ENCODE measurements at places on chromosomes 16 and 17. TPM values are rescaled to one million over a fixed set of nuclear protein-coding genes. Genes with fewer than 3 reads are reported as not detected.

DNA sequence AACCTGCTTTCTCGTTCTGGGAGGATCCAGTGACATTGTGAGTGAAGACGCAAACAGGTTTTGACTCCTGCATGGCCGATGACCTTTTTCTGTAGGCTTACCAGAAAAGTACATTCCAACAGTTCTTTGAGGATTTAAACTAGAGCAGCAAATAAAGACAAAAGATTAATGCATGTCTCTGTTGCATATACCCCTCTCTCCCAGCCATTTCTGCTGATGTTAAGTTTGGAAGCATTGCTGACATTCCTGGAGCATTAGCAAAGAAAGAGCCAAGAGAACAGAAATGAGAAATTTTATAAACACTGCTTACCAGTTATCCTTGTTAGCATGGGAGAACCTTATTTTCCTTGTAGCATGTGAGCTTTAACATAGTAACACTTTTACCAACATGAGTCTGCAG lies 49.3 kb downstream of the SIAH1 start:
- no peak for DNase-seq

DNA sequence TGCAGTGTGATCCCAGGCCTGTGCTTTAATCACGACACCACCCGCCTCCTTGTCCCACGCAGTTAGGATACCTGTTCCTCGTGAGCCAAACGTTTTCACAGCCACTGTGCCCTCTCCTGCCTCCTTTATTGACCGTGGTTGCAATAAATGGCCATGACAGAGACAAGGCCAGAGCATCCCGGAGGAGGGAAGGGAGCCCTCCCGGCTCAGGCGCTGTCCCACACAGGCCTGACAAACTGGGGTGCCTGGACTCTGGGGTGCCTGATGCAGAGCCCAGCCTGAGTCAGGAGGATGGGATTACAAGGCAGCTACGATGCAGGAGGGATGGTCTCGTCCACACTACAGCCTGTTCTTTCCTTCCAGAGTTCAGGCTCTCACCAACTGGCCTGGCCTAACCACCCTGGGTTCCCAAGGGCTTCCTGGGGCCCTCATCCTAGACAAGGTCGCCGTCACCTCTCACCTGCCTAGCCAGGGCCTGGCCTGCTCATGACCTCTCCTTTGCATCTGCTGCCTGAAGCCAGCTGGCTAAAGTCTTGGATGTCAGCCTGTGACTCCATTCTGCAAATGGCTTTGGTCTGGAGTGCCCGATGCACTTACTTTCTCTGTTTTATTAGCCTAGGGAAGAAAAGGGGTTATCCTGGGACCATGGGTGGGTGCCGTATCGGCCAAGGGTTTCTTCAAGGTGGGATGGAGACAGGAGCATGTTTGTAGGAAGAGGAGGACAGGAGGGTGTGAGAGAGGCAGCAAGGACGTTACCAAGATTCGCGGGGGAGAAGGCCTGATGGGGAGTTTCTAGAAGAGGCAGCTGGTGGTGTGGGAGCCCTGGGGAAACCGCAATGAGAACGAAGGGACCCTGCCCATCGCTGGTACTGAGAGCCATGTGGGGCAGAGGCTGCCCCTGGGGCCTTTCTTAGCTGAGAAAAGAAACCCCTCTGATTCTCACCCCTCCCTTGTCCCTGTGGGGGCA lies 234.3 kb upstream of the TNRC6C start:
- DNase-seq: no peak

DNA sequence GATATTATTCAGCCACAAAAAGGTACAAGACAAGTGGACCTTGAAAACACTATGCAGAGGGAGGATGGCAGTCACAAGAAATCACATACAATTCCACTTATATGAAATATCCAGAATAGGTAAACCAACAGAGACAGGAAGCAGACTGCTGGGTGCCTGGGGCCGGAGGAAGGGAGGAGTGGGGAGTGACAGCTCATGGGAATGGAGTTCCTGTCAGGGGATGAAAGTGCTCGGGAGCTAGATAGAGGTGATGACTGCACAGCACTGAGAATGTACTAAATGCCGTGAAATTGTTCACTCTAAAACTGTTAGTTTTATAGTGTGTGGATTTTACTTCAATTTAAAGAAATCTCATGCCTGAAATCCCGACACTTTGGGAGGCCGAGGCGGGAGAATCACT lies 74.2 kb upstream of the MED9 start:
- DNase-seq: no peak

DNA sequence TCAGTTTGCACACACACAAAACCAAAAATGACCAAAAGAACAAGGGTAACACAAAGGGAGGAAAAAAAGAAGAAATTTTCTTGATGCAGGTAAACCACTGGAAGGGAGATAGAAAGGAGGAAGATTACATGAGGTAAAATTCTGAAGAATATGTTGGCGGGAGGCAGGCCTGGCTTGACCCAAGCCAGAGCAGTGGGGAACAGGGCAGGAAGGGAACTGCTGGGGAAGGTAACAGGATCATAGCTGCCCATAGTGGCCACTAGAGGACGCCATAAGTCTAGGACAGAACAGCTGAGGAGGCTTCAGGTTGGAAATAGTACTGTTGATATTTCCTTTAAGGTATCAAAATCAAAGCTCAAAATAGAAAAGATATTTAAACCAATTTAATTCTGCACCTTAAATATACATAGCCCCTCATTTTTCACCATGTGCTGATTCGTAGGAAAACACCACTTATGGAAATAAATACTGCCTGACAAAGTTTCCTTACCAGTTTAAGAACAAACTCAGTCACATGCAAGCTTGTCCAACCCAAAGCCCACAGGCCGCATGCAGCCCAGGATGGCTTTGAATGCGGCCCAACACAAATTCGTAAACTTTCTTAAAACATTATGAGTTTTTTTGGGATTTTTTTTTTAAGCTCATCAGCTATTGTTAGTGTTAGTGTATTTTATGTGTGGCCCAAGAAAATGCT lies 15.5 kb downstream of the VPS35 start:
- no peak for DNase-seq

DNA sequence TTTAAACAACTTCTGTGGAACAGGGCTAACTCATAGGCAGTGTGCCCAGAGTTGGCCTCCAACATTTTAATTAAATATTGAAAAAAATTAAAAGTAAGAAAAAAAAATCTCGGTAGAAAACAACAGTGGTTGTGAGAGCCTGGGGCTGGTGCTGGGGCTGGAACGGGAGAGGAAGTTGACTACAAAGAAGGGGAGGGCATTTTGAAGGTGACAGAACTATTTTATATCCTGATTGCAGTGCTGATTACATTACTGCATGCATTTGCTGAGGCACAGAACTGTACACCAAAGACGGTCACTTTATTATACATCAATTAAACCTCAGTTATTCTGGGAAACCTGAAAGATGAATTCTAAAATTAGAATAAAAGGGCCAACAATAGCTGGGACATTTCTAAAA lies 142.5 kb downstream of the PARN start:
- no peak for DNase-seq

DNA sequence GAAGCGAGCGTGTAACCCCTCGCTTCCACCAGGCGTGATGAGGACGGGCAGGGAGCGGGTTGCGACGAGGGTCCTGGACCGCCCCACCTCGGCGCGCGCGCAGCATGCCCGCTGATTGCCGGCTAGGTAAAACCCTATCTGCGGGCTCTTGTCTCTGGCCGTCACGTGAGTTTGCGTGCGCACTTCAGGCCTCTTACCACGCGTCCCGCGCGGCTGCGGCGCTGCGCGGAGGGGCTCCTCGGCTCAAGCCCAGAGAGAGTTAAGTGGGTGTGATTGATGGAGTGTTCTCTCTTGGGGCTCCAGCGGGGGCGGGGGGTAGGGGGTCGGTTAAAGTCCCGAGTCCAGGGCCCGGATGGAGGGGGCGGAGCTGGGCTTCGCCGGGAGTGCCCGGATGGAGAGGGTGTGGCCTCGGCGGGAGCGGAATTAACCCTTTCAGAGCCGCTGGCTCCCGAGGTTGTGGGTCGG lies 7.9 kb downstream of the KDM6B start:
- DNase-seq: peak; percentile 95

DNA sequence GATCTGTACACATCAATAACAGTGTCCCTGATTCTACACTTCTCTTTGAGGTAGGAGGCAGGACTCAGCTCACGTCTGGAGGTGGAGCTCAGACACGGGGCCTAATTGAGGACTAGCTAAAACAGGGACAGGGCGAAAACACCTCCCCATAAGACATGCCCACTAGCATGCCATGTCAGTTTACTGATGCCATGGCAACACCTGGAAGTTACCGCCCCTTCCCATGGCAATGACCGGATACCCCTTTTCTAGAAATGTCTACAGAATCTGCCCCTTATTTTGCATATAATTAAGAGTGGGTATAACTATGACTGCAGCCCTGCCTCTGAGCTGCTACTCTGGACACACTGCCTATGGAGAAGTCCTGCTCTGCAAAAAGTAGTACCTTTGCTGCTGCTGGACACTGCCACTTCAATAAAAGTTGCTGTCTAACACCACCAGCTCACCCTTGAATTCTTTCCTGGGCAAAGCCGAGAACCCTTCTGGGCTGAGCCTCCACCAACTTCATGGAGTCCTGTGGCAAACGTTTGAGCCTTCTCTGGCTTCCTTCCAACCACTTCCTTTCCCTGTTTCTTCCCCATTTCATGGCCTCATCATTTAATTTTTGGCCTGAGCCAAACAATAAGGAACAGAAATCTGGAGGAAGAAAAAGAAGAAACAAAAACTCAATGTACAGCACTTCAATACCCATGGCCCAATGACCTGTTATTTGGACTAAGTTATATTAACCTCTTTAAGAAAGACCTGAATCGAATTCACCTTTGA lies 21.0 kb downstream of the PHB1 start:
- DNase-seq: no peak

GRCh38 chr16:69563605-69564580 lies 1.9 kb upstream of the NFAT5 start:
- no peak for DNase-seq

DNA sequence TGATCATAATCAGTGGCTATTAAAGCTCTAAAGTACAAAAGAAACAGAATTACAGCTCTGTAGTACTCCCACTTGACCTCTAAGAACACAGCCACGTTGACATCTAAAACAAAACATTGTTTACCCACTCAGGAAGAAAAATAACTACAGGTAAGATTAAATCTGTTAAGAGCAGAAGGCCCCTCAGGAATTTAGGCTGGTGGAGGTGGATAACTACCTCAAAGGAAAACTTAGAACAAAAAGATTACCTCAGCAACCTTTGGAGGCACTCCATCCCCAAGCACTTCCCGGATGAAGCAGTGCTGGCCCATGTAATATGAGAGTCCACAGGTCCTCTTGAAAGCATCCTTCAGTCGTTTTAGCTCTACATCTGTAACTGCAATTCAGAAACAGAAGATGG lies 46.7 kb downstream of the USP32 start:
- no peak for DNase-seq

- DNase-seq: no peak
These were observed 153.8 kb downstream of the SNX11 start for GRCh38 chr17:48261297-48261880.

DNA sequence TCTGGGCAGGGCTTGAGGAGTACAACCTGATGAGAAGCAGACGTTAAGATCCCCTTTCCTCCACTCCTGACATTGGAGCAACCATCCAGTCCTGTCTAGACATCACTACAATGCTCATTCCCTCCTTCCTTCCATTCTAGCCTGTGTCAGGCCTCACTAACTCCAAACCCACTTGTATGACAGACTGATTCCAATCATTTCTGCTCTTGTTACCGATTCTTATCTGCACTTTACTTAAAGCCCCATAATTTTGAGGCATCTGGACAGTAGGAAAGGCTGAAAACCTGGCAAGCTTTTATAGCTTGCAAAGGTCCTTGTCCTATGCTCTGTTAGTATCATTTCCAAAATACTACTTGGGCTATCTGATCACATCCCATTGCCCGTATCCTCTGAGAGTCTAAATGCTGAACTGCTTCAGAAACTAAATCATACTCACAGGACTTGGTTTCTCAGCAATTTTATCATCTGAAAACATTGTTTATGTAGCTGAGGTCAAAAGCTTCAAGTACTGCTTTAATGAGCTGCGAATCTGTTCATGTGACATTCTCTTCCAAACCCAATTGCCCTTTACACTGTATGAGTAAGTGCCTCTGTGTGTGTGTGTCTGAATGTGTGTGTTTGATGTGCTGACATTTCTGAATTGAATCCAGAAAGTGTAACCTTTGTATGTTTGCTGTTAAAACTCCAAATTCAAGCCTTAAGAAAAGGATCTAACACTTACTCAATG lies 57.2 kb upstream of the CACNG3 start:
- no peak for DNase-seq

Gene CD300LB
- not detected for total RNA-seq

Gene SULT1A4
- total RNA-seq: not detected

Gene CSH1
- total RNA-seq: not detected

Gene CRHR1
- 0.33 TPM for total RNA-seq

Gene GNG13
- total RNA-seq: not detected

Gene SCRN2
- total RNA-seq: 28.8 TPM

Data from sigmoid colon (tissue), 7 donors.